ENCODE measurements at places on chromosomes 4 and X.

GRCh38 chr4:138182838-138183426, 59.2 kb downstream of the SLC7A11 start:
- DNase-seq, result peak; percentile 67

DNA sequence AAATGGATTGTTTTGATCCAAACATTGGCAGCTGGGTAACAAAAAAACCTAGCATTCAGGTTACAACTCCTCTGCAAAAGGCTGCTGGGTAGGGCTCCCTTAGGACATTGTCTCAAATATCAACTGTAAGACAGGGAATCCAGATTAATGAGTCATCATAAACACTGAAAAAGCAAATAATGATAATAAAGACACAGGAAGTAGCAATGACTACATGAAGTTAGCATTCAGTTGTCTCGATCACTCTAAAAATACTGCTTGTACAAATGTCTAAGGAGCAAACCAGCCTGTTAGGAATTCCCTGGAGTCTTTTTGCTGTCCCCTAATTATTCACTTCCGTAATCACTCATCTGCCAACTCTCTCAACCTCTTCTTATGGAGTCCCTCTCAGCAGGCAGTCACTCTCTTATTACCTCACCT, 259.2 kb downstream of the GPC3 start:
- DNase-seq, result no peak

GRCh38 chr4:11542952-11543351, 114.3 kb upstream of the HS3ST1 start:
- no peak for DNase-seq

DNA sequence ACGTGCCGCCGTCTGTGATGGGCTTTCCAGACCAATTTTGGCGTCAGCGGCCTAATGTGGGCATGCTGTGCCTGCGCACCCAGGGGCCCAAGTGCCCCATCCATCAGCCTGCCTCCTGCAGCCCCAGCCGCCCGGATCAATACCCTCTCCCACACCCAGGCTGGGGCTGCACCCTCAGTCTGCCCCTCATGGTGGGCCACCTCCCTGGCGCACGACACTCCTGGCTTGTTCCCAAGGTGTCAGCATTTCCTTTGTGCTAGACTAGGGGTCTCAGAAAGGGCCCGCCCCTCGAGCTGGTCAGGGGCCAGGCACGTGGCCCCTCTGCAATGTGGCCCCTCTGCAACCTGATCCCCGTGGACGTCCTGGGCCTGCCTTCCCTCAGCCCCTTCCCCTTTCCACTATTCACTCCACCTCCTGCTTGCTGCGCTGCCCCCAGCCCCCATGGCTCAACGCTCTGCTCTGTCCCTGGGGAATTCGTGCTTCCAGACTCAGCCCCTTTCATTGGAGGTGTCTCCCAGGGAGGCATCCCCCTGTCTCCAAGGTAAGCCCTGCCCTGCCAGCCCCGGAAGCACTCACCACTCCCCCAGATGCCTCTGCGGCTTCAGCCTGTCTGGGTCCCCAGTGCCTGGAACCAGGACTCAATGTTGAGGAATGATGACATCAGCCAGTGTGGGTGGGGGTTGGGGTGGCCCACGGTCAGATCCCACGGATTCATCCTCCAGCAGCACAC, 130.8 kb downstream of the HMX1 start:
- no peak for DNase-seq

GRCh38 chr4:70640192-70640591, 11.6 kb downstream of the ENAM start:
- DNase-seq, result no peak

DNA sequence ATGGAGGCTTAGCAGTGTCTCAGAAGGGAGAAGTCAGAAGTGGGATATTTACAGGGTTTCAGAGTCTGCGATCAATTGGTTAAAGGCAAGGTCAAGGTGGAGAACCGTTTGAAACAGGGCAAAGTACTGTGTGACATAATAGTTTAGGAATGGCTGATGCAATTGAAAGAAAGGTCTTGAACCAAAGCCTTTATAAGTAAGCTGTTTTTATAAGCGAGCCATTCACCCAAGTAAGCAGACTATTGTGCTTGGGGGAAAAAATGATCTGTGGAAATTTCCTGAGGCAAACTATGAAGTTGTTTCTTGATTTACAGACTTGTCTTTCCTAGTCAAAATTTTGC, 327.3 kb downstream of the CAMK2D start:
- DNase-seq, result no peak

GRCh38 chr4:16720761-16721160, 177.7 kb downstream of the LDB2 start:
- DNase-seq, result no peak

DNA sequence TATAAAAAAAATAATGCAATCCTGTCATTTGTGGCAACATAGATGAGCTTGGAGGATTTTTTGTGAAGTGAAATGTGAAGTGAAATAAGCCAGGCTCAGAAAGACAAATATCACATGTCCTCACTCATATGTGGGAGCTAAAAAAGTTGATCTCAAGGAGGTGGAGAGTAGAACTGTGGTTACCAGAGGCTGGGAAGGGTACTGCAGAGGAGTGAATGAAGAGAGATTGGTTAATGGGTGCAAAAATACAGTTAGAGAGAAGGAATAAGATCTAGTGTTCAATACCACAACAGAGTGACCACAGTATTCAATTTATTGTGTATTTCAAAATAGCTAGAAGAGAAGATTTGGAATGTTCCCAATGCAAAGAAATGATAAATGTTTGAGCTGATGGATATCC, 13.4 kb upstream of the ZCCHC18 start:
- DNase-seq, result no peak

DNA sequence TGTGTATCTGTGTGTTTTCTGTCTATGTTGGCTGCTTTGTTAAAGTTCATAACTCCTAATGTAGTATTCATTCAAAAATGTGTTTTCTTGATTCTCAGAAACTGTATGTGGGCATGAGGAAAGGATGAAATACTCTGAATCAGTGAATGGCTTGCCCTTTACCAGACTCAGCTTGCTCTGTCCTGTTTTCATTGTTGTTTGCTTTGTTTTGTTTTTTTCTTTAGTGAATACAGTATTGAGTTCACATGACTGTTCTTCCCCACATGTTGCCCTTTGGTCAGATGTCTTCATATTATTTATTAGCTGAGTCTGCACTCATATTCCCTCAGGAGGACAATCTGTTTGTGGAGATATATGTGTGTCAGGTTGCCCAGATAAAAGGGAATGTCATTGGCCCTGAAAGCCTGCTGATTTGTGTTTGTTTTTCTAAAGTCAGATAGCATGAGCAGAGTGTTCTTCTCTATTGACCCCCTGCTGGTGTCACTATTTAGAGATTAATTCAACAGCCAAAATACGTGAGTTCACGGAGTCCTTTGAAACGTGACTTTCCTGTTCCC, 1184.4 kb downstream of the RPA4 start:
- no peak for DNase-seq

DNA sequence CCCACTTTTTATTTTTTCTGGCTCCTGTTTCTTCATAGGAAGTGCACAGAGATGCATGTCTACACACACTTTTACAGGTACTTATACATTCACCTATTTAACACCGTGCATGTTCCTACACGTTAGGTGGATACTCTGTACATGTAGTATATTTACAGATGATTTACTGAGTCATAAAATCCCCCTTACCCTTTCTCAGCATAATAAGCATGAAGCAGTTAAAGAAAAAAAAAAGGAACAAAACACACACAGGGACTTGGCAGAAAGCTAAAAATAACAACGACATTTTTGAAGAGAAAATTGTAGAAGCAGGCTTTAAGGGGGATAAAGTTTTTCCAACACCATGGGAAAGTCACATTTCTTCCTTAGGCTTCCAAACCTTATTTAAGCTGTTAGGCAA, 96.4 kb upstream of the IQCM start:
- DNase-seq, result no peak

DNA sequence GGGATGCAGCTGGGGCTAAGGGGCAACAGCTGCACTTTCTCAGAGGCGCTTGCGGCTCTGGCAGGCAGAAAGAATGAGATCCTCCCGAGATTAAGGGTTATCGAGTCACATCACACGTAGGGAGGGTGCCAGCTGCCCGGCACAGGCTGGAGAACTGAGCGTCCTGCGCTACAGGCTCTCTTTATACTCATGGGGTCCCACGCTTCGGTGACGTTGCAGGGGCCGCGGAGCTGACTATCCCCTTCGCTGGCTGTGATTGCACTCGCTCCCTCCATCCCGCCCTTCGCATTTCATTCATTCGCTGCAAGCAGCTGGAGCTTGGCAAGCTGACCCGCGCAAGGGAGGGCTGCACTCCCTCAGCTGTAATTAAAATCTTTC, at the start of gene TACR3:
TSS of gene TACR3 (minus strand) at position 156 of the 378 bp plus-strand sequence. CDS start 310 bp downstream, outside the sequence.
- no peak for DNase-seq

GRCh38 chr4:108146819-108147218, 21.9 kb downstream of the LEF1 start:
- DNase-seq, result no peak

DNA sequence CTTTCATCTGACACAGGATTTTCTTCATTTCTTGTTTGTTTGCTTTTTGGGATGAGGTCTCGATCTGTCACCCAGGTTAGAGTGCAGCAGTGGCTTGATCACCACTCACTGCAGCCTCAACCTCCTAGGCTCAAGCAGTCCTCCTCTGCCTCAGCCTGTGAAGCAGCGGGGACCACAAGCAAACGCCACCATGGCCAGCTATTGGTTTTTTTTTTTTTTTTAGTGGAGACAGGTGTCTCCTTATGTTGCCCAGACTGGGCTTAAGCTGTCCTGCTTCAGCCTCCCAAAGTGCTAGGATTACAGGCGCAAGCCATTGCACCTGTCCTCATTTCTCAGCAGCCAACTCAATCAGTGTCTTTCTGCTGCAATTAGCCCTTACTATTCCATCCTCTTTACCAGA, 10.3 kb downstream of the SPRY1 start:
- no peak for DNase-seq

- no peak for DNase-seq
These were observed 34.5 kb upstream of the KDR start for GRCh38 chr4:55159851-55160250.

DNA sequence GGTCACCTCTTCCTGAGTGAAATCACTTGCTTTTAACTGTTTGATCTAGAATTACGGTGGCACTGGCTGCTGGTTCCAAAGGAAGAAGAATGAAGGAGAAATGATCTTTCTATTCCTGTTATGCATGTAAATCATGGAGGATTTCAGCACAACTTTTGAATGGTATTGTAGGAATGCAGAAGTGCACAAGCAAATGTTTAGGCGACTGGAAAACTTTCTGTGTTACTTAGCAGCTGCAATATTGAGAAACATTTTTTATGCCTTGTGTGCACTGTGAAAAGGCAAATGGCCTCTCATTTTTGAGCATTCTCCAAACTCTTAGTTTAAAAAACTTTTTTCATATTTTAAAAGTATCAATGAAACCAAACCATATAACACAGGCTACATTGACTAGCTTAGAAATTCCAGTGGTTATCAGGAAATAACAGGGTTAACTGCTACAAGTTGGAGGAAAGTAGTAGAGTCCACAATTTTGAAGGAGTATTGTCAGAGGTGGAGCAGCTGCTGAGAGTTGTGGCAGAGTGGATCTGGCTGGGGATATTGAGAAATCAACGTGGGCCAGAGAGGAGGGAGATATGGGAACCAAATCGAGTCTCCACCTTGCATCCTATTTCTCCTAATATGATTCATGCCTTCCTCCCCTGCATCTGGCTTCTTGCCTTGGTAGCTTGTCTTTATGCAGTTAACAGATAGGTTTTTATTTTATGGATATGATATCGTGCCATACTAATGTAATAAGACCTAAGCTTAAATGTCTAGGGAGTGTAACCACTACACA, 32.0 kb upstream of the FHL1 start:
- peak; percentile 5 for DNase-seq

GRCh38 chr4:181498148-181498547, 745.1 kb upstream of the TENM3 start:
- DNase-seq, result no peak

DNA sequence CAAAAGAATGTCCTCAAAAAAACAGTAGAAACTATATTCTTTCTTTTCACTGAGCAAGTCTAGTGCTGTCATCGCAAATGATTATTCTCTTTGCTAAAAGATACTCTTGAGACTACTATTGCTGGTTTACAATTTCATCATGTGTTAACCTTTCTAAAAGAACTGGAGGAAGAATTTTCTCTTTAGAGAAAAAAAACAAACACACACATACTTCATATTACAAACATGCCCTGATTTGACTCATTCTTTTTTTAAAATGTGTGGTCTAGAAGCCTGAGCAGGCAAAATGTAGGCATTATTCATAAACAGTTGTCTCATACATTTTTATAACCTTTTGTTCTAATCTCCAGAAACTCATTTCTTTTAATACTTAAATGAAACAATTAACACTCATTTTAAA, 60.6 kb upstream of the FAT4 start:
- no peak for DNase-seq

DNA sequence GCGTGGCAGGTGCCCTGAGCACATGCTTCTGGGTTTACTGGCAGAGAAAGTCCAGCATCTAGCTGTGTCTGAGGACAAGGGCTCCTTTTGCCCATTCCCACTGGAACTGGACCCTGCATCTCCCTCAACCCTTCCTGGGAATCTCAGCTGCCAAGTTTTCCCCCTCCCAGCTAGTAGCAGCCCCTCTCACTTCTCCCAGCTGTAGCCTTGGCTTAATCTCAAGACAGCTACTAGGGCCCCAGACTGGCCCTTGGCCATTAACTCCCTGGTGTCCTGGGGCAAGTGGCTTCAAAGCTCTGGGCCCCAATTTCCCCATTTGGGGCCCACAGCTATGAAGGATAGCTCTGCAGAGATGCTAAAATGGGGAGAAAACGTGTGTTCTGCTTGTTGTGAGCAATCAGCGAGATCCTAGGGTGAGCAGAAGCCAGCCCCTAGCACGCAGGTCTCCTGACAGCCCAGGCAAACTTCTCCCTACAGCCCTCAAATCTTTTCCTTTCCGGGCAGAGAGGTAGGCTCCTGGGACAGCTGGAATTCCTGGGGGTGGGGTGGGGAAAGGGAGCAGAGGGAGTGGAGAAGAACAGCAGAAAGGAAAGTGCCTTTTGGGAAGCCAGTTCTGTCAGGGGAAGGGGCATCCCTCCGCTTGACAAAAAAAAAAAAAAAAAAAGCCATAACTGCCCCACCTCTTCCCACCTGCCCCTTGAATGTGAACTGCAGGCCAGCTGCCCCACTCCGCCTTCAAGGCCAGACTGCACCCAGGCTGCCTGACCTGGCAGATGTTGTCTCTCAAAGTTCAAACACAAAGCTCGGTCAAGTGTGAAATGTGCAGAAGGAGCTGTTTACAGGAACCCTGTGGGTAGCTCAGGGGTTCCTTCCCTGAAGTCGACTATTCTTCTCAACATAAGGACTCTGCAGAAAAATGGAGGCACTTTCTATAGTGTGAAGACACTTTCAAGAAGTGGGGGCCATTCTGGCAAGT, 16.6 kb downstream of the FGD1 start:
- DNase-seq, result no peak

- DNase-seq, result no peak
These were observed 559 bp upstream of the PCDH18 start for GRCh38 chr4:137532869-137533236.
